NCI-H1092 (cell line): ENCODE measurements at places on chromosomes 4 and X.

- DNase-seq: no peak
These were observed 1.7 kb upstream of the CENPC start for GRCh38 chr4:67546971-67547370.

- DNase-seq: no peak
These were observed 66.6 kb downstream of the FBXO8 start for GRCh38 chr4:174216799-174217272.

- no peak for DNase-seq
These were observed 154.6 kb downstream of the AFAP1 start for GRCh38 chr4:7785017-7785416.

DNA sequence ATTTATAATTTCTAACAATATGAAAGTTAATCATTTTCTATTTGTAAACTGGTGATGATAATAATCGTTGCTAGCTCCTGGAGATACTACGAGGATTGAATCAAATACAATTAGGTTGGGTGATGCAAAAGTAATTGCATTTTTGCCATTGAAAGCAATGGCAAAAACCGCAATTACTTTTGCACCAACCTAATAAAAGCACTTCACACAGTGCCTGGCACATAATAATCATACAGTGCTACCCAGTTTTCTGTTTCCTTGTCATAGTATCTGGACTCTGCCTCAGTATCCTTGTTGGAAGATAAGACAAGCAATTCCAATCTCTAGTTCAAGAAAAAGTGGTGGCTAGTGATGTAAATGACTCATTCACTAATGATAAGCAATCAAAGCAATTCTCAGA lies 176.8 kb upstream of the TRPC5 start:
- no peak for DNase-seq

DNA sequence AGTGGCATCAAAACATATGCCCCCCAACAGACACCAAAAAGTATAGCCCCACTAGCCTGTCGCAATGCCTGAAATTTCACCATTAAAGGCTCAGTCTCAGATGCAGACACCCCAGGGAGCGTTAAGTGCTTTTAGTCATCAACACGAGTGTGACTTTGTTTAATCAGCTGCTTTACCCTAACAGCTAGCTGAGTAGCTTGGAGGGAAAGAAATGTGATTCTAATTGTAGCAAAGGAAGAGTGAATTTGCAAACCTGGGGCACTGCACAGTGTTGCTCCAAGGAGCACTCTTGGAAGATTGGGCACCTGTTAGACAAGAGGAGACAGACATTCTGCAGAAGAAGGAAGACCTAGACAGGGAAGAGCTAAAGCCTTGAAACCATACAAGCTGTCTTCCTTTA lies 145.1 kb downstream of the BEND2 start:
- peak; percentile 93 for DNase-seq

- no peak for DNase-seq
These were observed 554 bp downstream of the DCTD start for GRCh38 chr4:182916483-182917181.

DNA sequence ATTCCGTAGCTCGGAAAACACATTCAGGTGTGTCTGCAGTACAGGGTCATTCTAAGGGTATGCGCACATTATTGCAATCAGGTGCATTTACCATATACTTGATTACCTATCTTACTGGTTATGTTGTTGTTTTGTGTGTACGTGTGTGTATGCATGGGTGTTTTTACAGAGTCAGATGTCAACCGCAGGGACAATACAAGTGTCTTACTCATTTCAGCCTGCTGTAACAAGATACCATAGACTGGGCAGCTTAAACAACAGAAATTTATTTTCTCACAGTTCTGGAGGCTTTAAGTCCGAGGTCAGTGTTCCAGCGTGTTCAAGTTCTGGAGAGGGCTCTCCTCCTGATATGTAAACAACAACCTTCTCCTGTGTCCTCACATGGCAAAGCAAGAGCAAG lies 316.7 kb downstream of the DMD start:
- no peak for DNase-seq

GRCh38 chr4:52014903-52015302 lies 5.3 kb downstream of the LRRC66 start:
- no peak for DNase-seq

- no peak for DNase-seq
These were observed 153.1 kb downstream of the NPNT start for GRCh38 chr4:106048250-106048971.

DNA sequence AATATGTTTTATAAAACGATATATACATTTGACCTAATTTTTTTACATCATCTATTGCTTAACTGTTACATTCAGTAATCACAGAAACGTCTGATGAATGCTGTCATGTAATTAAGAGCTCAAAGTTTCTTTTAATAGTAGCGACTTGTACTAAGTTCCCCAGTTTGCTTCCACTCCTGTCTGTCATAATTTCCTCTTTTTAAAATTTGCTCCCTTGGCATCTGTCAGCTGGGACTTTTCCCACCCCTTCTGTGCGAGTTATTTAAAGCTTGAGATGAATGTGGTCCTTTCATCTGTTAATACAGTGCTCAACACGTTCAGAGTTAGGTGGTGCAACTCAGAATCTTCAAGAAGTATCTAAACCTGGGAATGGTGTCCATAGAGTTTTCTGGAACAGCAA lies 1.2 kb downstream of the RAP1GDS1 start:
- DNase-seq: no peak

DNA sequence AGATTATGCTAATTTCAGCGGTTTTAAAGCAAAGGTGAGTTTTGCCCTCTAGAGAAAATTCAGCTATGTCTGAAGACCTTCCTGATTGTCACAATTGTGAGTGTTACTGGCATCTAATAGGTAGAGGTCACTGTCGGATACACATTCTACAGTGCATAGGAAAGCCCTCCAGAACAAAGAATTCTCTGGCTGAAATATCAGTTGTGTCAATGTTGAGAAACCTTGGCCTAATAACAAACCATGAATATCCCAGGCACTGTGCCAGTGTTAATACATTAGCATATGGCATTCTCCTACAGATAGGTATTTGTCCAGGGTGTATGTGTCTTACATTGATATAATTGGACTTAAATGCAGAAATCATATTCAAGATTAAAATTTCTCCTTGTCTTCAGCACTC lies 294.3 kb downstream of the FSTL5 start:
- DNase-seq: no peak

- no peak for DNase-seq
These were observed 186.0 kb upstream of the FAM241A start for GRCh38 chr4:111959222-111959621.

DNA sequence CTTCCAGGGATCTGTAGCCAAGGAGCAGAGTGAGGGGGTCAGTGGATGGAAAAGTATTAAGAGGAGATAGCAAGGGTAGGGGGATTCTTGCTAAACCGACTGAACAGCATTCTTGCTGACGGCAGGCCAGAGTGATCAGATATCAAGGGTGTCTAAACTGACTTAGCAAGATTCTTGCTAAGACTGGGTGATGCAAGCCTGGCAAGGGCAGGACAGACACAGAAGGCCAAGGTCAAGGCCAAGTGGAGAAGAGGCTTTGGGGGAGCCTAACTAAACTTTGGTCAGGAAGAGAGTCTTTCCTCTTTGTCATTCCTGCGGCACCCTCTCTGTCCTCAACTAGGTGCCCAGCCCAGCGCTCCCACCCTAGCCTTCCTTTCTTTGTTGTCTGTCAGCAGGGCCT lies 799 bp downstream of the XPNPEP2 start:
- DNase-seq: no peak
